Activated CD4-positive, alpha-beta T cell treated with anti-CD3 and anti-CD28 coated beads, Interleukin-2, amount 10 ng/mL, durations not matched to agents 24 days and 14 days (primary cell): ENCODE measurements at places on chromosomes 1 and 21. TPM values are rescaled to one million over a fixed set of nuclear protein-coding genes. Genes with fewer than 3 reads are reported as not detected.

DNA sequence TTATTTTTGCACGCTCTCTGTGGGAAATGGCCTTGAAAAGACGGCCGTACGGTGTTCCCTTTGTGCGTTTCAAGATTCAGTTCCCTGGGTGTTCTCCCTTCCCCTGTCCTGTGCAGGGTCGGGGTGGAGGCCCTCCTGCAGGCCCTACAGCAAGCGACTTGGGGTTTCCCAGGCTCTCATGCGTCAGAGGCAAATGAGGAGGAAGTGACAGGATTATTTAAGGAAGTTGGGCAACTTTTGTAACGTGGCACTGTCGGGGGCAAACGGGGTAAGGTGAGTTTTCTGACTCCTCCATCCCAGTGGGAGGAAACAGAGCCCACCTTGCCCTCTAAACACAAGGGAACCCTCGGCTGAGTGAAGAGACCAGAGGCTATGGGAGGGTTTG is 16.1 kb upstream of the AJAP1 start:
- no peaks in the 10 kb centered on the region for H3K4me1 ChIP-seq
- no peaks in the 10 kb centered on the region for H3K36me3 ChIP-seq
- H3K27ac ChIP-seq = no peak overlapping the region

DNA sequence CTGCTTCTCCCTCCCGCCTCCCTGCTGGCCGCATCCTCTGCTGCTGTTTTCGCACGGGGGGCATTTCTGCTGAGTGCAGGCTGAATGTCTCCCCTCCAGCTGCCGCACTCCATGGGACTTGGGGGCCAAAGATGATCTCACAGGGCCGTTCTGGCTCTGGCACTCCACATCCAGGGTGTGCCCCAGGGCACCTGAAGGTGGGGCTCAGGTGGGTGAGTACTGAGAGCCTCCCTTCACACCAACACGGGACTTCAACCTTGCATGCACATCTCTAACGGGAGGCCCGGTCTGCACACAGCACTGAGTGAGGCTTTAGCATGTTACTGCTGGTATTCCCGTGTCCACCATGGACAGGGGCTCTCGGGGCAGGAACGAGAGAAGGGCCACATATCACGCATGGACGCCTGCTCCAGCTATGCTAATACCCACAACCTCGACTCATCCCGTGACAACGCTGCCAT is 88.9 kb downstream of the DMRTB1 start:
- no peak for DNase-seq
- no peak overlapping the region for H3K4me3 ChIP-seq
- H3K4me1 ChIP-seq = no peaks in the 10 kb centered on the region
- no peaks in the 10 kb centered on the region for H3K36me3 ChIP-seq

- peaks cover 42% of the 10 kb centered on the region for H3K4me1 ChIP-seq
- H3K27me3 ChIP-seq = no peaks in the 10 kb centered on the region
- peak overlapping the region; percentile 98 for H3K27ac ChIP-seq
- DNase-seq = peak; percentile 98
- H3K4me3 ChIP-seq = peak overlapping the region; percentile 80
Measured at GRCh38 chr1:22039594-22040285, 12.8 kb upstream of the CDC42 start.

GRCh38 chr1:227317523-227318015 is 723 bp downstream of the CDC42BPA start:
- H3K4me3 ChIP-seq = peak overlapping the region; percentile 84
- peaks cover 9% of the 10 kb centered on the region for H3K4me1 ChIP-seq
- no peak for DNase-seq
- H3K27me3 ChIP-seq = peaks cover 66% of the 10 kb centered on the region
- H3K36me3 ChIP-seq = peaks cover 2% of the 10 kb centered on the region

DNA sequence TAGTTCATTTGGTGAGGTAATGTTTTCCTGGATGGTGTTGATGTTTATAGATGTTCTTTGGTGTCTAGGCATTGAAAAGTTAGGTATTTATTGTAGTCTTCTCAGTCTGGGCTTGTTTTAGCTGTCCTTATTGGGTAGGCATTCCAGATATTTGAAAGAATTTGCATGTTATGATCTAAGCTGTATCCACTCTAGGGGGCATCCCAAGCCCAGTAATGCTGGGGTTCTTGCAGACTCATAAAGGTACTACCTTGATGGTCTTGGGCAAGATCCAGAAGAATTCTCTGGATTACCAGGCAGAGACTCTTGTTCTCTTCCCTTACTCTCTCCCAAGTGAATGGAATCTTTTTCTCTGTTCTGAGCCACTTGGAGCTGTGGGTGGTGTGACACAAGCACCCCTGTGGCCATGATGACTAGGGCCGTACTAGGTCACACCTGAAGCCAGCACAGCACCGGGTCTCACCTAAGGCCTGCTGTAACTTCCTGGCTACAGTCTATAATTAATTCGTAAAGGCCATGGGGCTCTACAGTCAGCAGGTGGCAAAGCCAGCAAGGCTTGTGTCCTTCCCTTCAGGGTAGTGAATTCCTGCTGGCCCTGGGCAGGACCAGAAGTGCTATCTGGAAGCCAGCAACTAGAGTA is 74.8 kb upstream of the PDE4B start:
- H3K4me3 ChIP-seq = no peak overlapping the region
- H3K27ac ChIP-seq = no peak overlapping the region
- no peaks in the 10 kb centered on the region for H3K36me3 ChIP-seq
- DNase-seq = peak; percentile 62
- no peaks in the 10 kb centered on the region for H3K4me1 ChIP-seq

The PPIAL4G gene
- total RNA-seq = 0.09 and 0.17 TPM in 2 replicates
